ENCODE measurements at places on chromosomes 6 and 20.

GRCh38 chr6:168029459-168030217, 32.2 kb downstream of the KIF25 start:
- no peak for DNase-seq

- no peak for DNase-seq
Measured at GRCh38 chr6:145789443-145789842, 25.2 kb downstream of the FBXO30 start.

DNA sequence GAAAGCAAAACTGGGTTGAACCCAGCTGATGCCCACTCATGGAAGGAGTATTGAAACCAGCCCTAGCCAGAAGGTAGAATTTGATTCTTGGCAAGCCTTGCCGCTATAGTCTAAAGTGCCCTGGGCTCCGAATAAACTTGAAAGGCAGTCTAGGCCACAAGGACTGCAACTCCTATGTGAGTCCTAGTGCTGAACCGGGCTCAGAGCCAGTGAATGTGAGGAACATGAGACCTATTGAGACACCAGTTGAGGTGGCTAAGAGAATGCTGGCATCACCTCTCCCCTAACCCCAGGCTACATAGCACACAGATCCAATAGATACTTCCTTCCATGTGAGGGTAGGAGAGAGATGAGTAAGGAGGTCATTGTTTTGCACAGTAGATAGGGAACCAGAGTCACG, 3.5 kb upstream of the DEFB110 start:
- DNase-seq: no peak

DNA sequence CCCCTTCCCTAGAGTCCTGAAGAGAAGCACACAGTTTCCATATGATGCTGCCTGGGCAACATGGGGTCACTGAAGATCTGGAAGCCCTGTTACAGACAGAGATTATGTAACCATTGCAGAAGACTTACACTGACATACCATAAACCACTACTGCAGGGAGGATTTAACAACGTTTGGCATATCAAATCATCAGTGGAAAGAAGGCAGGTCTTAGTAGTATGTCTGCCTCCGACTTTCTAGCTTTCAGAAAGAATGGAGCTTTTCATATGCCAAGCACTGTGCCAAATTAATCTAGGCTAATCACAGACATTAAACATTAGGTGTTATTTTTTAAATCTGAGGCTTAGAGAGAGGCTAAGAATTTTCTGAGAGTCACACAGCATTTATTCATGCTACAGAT, 144.3 kb downstream of the ADGRB3 start:
- no peak for DNase-seq

DNA sequence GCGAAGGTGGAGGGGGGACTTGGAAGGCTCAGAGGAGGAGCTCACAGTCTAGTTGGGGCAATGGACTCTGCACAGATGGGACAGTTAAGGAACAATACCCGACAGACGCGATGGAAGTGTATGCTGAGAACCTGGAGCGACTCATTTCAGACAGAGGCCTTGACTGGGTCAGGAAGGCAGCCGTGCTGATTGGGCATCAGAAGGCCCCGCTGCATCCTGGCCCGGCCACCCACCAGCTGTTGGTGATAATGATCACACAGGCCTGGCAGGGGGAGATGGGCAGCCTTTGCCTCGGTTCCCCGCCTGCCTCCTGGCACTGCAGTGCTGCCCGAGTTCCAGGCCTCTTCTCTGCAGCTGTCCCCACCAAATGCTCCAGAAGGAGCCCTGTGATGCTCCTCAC, 62.4 kb downstream of the MDGA1 start:
- DNase-seq: no peak

GRCh38 chr20:19506021-19506420, 252.0 kb upstream of the RIN2 start:
- no peak for DNase-seq

GRCh38 chr6:111803804-111804203, 69.4 kb downstream of the FYN start:
- no peak for DNase-seq

- no peak for DNase-seq
Measured at GRCh38 chr6:152049502-152049901, 242.0 kb downstream of the ESR1 start.

- no peak for DNase-seq
Measured at GRCh38 chr20:50844430-50845100, 49.7 kb downstream of the BCAS4 start.

- peak; percentile 56 for DNase-seq
Measured at GRCh38 chr20:63520934-63521601, 503 bp downstream of the PPDPF start.

- DNase-seq: no peak
Measured at GRCh38 chr20:50628853-50629669, 62.3 kb downstream of the RIPOR3 start.

GRCh38 chr6:139147628-139148027, 12.7 kb downstream of the HECA start:
- no peak for DNase-seq

DNA sequence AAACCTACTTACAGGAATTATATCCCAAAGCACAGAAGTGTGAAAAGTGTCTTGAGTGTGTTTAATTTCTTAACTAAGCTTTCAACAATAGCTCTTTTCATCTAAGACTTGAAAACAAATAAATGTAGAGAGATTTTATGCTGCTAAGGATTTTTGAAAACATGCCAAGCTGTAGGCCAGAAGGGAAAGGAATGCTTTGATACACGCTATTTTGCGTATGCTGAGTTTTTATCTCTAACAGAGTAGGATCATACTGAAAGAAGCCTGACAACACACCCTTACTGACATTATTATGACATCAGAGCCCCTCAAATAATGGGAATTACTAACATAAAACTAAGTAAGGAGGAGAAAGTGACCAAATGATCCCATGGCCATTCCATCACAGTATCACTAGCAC, 265.5 kb downstream of the KHDC1L start:
- DNase-seq: no peak

- no peak for DNase-seq
Measured at GRCh38 chr6:34476921-34477320, 11.0 kb downstream of the PACSIN1 start.

GRCh38 chr20:51400051-51400926, 142.2 kb downstream of the NFATC2 start:
- DNase-seq: no peak

GRCh38 chr20:9038791-9039535, 29.9 kb upstream of the PLCB4 start:
- DNase-seq: no peak

- no peak for DNase-seq
Measured at GRCh38 chr6:137426007-137426689, 68.0 kb downstream of the OLIG3 start.

- no peak for DNase-seq
Measured at GRCh38 chr6:14453712-14454472, 336.3 kb downstream of the CD83 start.

GRCh38 chr6:116012951-116013350, 47.7 kb downstream of the FRK start:
- DNase-seq: no peak

- no peak for DNase-seq
Measured at GRCh38 chr20:49877386-49877921, 37.9 kb downstream of the SPATA2 start.

- DNase-seq: no peak
Measured at GRCh38 chr20:58558486-58559367, 43.5 kb upstream of the APCDD1L start.

DNA sequence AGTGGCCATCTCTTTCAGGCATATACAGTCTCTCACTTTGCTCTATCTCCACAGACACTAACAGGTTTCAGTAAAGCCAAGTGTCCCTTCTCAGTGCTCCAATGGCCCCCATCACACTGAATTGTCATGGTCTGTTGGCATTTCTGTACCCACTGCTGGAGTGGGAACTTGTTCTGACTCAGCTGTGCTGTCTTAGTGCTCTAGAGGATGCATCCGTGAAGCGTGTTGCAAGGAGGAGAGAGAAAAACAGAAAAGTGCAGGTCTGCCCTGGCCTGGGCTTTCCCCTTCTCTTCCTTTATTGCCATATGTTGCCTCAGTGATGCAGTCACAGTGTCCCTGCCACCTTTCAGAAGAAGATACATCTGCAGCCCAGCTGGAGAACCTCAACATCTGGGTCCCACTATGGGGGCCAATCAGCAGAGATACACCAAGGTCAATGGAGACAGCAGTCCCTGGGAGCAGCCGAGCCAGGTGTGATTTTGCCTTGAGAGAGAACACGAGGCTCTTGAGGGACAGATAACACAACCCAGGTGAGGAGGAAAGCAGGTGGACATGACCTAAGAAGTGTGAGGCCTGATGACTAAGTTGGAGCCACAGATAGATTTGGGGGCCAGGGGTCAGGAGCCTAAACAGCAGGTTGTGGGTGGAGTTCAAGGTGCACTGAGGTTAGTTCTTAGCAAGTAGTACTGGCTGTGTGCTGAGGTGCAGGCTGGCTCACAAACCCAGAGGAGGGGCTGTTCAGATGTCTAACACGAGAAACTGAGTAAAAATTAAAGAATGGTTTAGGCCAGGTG, 5.6 kb upstream of the PLCG1 start:
- DNase-seq: no peak

- no peak for DNase-seq
Measured at GRCh38 chr20:33130568-33131061, 37.3 kb upstream of the BPIFA2 start.

DNA sequence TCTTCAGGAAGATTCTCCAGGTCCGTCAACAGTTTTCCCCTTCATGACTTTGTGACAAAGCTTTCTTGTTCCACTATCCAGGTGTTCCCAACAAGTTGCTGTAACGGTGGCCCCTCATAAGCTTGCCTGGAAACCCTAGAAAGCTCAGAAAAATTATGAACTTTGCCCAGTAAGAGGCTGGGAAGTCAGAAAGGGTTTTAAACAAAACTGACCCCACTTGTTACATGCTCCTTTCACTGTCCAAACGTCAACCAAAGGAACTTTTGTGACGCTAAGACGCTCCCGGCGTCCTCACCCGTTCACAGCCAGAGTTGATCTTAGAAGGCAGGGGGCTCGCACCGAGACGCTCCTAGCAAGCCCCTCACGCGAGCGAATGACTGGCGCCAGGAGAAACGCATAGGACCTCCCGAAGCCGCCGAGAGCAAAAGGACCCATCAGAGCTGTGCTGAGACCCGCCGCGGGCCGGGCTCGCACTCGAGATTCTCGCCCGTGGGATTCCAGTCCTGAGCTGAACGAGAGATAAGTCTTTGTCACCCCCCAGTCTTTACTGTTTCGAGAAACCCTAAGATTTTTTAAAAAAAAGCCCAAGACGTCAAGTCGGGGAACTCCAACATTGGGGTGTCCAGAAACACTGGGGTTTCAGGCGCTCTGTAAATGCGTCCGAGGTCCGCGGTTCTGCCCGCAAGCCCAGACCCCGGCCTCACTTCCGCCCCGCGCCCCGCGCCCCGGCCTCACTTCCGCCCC, 544 bp upstream of the ACAT2 start:
- DNase-seq: no peak

GRCh38 chr6:88119769-88120168, 46.4 kb downstream of the CNR1 start:
- DNase-seq: peak; percentile 39

GRCh38 chr20:58160451-58161061, 67.9 kb downstream of the ANKRD60 start:
- DNase-seq: no peak

- DNase-seq: no peak
Measured at GRCh38 chr6:68915586-68915985, 280.5 kb downstream of the ADGRB3 start.

- no peak for DNase-seq
Measured at GRCh38 chr6:20647585-20647984, 113.3 kb downstream of the CDKAL1 start.

DNA sequence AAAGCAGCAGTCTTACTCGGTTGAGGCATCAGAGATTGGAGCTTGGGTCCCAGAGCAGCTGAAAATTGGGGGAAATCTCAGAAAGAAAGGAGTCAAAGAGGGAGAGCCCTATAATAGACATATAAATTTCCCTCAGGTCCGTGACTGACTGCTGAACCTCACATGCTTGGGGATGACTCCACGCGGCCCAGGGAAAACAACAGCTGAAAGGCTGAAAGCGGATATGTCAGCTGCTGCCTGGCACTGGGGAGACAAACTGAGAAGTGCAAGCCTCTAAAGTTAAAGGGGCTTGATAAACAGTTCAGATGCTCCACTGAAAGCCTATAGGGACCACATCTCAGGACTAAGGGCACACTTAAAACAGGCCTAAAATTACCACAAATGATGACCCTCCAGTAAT, 255.9 kb upstream of the RIN2 start:
- no peak for DNase-seq

- DNase-seq: peak; percentile 73
Measured at GRCh38 chr6:161618831-161619454, 345.1 kb upstream of the AGPAT4 start.

GRCh38 chr20:63534831-63535651, 2.1 kb downstream of the PTK6 start:
- DNase-seq: no peak

DNA sequence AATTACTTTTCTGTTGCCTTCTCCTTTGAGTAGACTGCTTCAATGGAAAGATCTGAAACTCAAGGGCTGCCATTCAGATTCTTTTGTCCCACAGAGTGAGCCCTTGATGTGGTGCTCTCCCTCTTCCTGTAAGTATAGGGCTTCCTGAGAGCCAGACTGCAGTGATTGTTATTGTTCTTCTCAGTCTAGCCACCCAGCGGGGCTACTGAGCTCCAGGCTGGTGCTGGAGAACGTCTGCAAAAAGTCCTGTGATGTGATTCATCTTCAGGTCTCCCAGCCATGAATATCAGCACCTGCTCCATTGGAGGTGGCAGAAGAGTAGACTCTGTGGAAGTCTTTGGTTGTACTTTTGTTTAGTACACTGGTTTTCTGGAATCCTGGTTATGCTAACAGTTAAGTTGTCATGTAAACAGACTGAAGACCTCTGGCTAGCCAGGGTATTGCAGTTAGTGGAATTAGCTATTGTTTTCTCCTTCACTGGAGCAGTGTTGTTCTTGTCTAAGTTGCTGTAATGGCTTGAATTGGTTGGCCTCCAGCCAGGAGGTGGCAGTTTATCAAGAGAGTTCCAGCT, 240.9 kb downstream of the COL12A1 start:
- DNase-seq: no peak

GRCh38 chr6:150093397-150093796, 24.5 kb upstream of the ULBP3 start:
- DNase-seq: no peak

DNA sequence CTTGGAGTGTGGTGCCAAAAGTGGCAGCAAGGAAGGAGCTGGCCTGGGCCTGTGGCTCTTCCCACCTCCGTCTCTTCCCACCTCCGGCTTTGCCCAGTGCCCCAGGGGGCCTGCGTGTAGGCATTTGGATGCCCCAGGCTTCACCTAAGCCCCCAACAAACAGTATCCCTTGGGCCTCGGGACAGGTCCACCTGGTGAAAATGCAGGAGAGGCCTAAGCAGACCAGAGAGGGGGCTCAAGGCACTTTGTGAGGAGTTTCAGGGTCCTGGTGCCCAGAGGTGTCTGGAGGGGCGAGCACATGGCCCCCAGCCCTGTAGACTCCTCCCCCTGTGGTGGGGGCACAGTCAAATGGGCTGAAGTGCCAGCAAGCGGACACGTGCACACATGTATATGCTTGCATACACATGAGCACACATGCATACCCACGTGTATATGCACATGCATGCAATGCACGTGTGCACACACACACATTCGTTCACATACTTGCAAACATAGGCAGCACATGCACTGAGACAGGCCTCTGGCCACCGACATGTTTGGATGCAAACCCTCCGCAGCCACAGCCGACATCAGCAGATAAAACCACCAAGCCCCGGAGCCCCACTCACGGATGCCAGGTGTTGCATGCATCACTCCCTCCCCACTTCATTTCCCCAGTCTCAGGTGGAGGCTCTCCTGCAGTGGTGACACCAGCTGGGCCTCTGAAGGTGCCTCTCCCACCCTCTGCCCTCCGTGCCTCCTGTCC, 124.5 kb downstream of the TAF4 start:
- no peak for DNase-seq
